NCI-H1048 (cell line): ENCODE measurements at places on chromosomes 5 and 9.

DNA sequence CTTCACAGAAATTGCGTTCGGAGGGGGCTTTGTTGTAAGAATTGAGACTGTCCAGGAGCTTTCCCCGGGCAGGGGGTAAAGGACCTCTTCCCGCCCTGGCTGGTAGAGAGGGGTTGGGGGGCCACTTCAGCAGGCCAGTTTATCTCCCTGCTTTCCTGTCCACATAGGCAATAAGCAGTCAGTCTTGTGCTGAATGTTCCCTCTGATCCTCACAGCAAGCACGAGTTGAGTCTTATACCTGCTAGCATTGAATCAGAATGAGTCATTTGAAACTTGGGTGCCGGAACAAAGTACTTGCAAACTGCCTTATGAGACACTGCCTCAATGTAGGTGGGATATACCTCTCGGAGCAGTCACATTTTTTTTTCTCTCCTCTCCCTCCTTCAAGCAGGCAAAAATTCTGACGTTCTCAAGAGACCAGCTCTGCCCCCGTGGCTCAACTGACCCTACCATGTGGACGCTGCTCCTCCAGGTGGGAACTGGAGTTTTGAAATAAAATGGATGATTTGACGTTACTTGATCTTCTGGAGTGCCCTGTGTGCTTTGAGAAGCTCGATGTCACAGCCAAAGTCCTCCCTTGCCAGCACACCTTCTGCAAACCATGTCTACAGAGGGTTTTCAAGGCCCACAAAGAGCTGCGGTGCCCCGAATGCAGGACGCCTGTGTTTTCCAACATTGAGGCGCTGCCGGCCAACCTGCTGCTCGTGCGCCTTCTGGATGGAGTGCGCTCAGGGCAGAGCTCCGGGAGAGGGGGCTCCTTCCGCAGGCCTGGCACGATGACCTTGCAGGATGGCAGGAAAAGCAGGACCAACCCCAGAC lies 1.3 kb downstream of the SH3RF2 start:
- no peak for DNase-seq

DNA sequence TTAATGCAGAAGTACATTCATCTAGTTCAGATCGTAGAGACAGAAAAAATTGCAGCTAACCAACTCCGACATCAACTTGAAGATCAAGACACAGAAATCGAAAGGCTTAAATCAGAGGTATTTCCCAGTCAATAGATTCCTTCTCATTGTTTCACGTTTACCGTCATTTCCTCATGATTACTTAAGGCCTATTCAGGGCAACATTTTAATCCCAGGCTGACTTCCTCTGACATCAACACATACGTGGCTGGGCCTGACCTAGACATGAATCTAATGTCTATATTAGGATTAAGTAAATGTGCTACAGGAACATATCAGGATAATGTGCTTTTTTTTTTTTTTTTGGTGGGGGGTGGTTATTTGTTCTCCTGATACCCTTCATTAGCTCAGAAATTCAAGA lies 107.9 kb downstream of the RASGRF2 start:
- no peak for DNase-seq

DNA sequence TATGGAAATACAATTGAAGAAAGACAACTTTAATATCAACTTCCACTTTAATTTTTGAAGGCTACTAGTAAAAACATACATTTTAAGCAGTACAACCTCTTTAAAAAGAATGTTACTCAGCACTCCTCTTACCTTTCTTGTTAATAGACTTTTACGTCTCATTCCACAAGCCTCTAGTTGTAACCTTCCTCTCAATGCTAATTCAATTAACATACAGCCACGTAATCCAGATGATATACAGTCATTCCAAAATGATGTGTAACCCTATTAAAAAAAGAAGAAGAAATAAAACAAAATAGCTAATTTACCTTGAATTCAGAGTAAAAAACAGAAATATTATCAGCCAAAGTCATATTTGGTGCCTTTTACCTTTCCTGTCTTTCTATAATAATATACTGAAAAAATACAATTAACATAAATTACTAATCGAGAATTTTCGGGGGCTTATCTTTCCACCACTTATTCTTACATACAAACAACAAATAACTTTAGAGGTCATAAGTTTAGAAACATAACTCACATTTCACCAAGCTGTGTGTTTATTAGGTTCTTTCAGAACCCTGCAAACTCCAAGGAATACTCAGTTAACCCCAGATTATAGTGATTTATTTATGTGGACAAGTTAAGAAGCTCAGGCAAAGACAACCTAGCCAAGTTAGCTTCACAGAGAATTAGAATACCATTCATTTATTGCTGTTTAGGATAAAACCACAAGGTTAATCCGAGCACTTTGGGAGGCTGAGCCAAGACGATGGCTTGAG lies 30.3 kb downstream of the GOLPH3 start:
- no peak for DNase-seq

GRCh38 chr5:118236108-118236849 lies 752.1 kb downstream of the DTWD2 start:
- no peak for DNase-seq
